NCI-H1417 treated with DMSO at 0.1 percent for 48 hours (cell line): ENCODE measurements at places on chromosomes 7 and 10.

- DNase-seq = no peak
Observed at GRCh38 chr7:139776486-139777132, 1.2 kb downstream of the HIPK2 start.

- DNase-seq = peak; percentile 41
Observed at GRCh38 chr7:99579956-99580777, 17.9 kb upstream of the TMEM225B start.

- DNase-seq = no peak
Observed at GRCh38 chr10:44761076-44761475, 150.1 kb upstream of the TMEM72 start.

DNA sequence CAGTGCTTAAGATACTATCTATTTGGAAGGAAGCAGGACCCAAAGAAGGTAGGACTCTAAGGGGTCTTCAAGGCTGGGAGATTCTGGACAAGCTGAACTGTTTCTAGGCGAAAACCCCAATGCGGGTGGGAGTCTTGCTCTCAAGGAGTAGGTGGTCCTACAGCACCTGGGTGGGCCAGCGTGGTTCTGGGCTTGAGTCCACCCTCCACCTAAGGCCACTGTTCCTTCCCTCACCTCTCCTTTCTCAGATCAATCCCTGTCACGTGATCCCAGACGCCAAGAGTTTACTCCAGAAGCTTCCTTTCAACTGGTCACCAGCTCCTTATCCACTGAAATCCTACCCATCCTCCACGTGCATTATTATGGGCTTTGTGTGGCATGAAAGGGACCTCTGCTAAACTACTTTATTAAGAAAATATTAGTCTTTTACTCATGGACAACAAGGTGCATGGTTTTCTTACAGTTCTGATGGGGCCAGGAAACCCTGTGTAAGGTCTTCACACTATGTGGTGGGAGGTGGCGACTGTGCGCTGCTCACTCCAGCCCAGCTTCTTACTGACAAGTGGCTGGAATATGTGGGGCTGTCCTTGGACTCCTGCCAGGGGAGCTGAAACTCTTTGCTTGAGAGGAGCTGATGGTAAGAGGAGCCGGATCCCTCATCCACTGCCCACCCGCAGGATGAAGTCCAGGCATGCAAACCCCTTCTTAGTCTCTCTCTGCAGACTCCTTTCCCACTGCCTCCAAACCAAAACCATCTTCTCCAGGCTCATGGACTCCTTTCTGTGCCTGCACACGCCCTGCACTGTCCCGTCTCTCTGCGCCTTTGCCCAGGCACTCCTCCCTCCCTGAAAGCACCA lies 1.6 kb downstream of the ZNF746 start:
- DNase-seq = no peak

DNA sequence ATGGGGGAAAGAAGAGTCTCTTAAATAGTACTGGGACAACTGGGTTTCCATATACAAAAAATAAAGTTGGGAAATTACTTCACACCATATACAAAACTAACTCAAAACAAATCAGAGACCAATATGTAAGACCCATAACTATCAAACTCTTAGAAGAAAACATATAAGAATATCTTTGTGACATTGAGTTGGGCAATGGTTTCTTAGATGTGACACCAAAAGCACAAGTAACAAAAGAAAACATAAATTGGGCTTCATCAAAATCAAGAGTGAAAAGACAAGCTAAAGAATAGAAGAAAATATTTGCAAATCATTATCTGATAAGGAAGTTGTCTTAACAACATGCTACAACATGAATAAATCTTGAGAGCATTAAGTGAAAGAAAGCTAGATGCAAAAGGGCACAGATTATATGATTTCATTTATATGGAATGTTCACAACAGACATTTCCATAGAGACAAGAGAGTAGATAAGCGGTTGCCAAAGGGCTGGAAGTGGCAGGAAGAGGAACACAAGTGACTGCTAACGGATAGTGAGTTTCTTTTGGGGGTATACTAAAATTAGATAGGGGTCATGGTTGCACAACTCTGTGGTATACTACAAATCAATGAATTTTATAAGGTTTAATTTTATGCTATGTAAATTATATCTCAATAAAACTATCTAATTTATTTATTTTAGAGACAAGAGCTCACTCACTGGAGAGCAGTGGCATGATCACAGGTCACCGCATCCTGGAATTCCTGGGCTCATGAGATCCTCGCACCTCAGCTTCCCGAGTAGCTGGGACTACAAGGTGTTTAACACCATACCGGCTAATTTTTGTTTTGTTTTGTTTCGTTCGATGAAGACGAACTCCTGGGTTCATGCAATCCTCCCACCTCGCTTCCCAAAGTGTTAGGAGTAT lies 35.4 kb downstream of the JMJD1C start:
- no peak for DNase-seq

GRCh38 chr10:133221331-133221730 lies 8.7 kb upstream of the UTF1 start:
- DNase-seq = no peak

- DNase-seq = no peak
Observed at GRCh38 chr7:11539853-11540252, 292.1 kb downstream of the THSD7A start.

GRCh38 chr7:47471358-47471703 lies 110.6 kb downstream of the TNS3 start:
- no peak for DNase-seq

GRCh38 chr10:792083-792791 lies 102.8 kb upstream of the DIP2C start:
- DNase-seq = no peak

DNA sequence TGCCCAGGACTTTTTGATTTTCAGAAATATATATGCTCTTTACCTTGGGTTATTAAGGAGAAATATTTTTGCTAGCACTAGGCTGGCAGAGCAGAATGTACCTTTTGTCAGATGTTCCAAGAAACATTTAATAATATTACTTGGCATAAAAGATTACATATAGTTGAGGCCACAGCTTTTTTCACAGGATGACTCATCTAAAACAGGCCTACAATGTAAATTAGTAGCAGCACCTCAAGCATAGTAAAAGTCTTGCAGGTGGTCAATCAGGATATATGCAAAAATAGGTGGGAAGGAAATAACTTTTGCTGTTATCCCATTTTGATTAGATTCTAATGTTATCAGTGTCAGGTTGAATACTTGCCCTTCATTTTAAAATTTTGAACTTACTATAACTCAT lies 14.9 kb upstream of the ITGB1 start:
- no peak for DNase-seq

DNA sequence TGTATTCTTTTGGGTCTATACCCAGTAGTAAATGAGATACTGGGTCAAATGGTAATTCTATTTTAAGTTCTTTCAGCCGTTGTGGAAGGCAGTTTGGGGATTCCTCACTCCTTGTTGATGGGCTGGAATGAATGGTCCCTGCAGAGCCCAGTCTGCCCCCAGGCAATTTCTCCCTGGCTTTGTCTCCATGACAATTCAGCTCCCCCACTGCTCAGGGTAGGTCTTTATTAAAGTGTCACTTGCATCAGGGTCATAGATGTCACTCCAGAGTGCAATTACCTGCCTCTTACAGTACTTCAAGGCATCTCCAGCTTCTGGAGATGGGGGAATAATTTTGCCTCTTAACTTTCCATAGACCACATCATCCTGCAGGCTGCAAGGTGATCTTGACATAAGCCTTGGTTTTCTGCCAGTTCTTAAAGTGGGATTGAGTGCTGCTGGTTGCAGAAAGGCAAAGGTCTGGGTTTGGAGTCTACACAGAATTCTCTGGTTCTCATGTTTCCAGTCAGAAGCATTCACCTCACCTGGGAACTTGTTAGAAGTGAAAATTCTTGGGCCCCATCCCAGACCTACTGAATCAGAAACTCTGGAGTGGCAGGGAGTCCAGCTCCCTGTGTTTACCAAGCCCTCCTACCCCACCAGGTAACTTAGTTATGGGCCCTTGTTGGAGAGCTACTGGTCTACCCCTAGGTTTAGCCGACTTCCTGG lies 442.4 kb downstream of the GALNT17 start:
- DNase-seq = no peak

DNA sequence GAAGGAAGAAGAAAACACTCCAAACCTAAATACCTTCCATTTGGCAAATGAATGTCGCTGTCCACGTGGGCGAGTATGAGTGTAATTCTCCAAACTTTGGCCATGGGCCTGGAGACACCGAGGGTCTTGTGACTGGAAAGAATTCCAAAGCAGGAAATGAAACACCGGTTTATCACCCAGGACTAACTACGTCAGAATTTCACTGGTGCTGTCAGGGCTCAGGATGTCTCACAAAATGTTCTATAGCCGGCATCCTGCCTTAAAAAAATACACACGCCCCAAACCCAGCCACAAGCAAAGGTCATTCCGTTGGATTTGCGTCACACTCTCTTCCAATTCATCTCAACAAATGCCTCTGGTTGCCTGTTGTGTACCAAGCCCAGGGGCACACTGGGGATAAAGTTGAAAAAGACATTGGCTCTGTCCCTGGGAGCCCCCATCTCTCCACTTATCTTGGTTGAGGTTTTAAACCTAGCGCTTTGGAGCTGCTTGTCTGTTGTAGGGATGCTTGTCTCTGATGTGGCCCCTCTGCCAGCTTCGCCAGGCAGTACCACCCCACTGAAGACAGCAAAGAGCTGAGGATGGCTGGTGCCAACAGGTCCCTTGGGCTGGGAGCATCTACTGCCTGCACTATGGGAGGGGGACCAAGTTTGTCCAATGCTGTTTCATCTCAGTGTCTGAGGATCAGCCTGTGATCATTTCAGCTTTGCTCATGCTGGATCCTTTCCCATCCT lies 31.2 kb downstream of the GSTO2 start:
- DNase-seq = no peak

GRCh38 chr7:66099232-66099550 lies 15.5 kb upstream of the CRCP start:
- no peak for DNase-seq

DNA sequence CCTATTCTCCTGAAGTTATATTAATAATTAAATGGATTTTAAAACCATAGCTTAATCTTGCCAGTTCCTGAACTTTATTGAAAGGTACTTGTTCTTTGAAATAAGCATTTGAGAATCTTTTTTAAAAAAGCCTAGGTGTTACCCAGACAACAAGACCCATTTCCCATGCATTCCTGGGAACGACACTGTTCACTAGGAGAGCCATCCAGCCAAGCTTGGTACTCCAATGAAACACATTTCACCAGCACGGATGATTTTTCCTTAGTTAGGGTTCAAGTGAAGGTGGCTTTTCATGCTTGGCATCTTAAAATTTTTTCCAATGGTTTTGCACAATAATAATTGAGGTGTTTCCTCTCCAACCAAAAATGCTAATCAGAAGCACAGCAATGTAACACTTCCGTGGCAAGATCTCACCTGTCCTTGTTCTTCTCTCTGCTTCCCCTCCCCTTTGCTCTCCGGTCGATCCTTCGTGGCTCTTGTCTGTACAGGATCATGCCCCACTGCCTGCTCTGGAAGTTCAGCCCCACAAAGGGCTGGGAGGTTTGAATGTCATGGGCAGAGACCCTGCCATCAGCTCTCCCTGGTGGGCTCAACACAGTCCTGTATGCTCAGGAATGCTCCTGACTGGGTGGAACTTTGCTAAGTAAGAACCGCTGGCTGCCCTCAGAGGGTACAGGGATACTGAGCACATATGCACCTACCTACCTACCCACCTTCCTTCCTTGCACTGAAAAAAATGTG lies 69.7 kb upstream of the AQP1 start:
- DNase-seq = no peak

GRCh38 chr10:121556918-121557573 lies 41.2 kb downstream of the FGFR2 start:
- DNase-seq = no peak

DNA sequence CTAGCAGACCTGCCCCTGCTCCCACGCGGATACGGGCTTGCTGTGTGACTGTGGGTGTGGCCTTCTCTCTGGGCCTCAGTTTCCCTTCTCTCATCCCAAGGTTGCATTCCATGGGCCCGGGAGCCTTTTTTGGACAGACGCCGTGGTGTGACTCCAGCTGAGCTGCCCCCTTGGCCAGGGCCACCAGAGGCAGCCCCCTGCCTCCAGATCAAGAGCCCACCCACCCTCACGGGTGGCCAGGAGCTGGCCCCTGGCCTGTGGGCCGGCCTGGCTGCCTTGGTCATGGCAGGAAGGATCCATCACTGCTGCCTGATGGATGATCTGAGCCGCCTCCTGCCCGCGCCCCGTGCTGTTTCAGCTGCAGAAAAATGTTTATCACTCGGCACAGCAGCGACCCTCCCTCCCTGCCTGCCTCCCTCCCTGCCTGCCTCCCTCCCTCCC lies 27.8 kb upstream of the ELFN1 start:
- DNase-seq = no peak

DNA sequence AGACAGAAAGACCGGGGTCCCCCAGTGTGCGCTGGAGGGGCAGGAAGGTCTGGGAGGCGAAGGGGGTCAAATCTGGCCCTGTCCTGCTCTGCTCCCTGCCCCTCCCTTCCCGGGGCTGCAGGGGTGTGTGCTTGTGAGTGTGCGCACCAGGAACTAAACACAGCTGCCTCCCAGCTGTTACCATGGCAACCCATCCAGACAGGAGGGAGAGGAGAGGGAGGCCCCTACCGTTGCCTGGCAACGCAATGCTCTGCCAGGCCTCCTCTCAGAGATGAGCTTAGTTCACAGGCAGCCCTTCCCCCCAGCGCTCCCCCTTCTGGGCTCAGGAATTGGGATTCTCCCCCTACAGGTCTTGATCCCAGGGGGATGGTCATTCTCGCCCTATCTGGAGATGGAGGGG lies 6.1 kb downstream of the NYAP1 start:
- DNase-seq = peak; percentile 95

GRCh38 chr7:113608782-113609181 lies 310.0 kb downstream of the PPP1R3A start:
- no peak for DNase-seq

GRCh38 chr10:52635651-52636050 lies 136.9 kb downstream of the MBL2 start:
- no peak for DNase-seq

DNA sequence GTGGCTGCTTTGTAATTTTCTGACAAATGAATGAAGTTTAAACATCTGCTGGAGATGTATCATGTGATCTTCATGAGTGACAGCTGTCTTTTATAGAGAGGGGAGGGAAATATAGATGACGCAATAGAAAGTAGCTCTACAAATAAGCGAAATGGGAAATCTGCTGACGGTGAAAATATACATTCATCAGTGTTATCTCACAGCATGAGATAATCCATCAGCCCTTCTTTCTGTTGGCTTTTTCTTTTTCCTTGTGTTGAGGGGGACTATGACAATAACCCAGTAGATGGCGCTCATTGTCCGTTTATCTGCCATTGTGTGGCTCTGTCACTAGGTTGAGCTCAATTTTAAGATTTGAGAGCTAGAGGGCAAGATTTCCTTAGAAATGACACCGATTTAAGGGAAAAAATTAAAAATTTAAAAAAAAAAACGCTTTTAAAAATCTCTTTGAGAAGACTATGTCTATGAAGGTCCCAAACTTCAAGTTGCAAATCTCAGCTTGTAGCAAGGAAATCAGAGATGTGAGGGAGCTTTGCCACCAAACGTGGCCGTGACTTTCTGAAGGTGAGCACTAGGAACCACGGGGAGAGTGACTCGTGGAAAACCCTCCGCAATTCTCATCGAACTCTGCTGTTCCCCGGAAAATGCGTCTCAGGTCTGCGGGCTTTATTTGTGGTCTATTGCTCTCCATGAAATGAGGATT lies 114.6 kb upstream of the SFMBT2 start:
- peak; percentile 10 for DNase-seq

- DNase-seq = no peak
Observed at GRCh38 chr7:137647905-137648565, 198.7 kb downstream of the DGKI start.

GRCh38 chr10:19847321-19847720 lies 31.1 kb downstream of the PLXDC2 start:
- DNase-seq = no peak
